ENCODE measurements at places on chromosomes 11 and 22.

DNA sequence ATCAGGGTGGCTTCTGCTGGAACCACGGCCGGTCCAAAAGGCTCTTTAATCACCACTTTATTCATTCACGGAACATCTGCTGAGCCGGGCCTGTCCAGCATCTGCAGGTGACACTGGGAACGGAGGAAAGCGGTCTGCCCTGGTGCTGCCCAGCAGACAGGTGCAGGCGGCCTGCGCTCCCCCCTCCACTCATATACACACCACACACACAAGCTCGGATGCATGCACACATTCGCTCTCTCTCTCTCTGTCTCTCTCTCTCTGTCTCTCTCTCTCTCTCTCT, 736.9 kb downstream of the BRD1 start:
- no peak for DNase-seq

- no peak for DNase-seq
These were observed 10.8 kb downstream of the CACNA1I start for GRCh38 chr22:39581303-39581702.

DNA sequence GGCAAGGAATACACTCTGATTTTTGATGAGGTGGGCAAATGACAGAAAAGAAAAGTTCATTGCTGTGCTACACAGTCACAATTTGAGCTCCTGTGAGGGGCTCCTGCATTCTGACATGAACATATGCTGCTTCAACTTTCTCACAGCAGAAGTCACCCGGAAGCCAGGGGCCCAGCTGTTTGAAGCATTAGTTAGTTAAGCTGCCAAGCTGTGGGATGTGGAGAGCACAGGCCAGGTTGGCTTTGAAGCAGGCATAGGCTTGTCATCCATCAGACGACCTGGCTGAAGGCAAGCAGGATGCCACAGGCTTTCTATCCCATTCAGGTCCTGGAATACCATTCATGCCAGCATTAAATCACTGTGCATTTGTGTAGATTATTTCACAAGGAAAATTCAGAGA, 63.1 kb downstream of the MTNR1B start:
- DNase-seq: no peak

DNA sequence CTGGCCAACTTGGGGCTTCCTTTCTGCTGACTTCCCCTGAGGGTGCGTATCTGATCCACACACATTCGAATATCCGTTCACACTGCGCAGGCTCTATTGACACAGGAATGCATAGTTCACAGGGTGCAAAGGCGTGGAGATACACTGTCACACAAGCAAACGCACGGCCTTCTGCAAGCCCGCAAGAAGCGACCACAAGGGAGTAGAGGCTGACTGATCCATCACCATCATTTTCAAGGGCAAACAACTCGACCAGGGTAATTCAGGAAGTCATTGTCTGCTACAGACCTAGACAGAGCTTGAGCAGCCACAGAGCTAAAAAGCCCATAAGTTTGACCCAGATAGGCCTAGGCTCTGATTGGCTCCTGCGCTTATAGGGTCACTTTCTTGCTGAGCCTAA, 392.3 kb downstream of the MN1 start:
- DNase-seq: no peak

DNA sequence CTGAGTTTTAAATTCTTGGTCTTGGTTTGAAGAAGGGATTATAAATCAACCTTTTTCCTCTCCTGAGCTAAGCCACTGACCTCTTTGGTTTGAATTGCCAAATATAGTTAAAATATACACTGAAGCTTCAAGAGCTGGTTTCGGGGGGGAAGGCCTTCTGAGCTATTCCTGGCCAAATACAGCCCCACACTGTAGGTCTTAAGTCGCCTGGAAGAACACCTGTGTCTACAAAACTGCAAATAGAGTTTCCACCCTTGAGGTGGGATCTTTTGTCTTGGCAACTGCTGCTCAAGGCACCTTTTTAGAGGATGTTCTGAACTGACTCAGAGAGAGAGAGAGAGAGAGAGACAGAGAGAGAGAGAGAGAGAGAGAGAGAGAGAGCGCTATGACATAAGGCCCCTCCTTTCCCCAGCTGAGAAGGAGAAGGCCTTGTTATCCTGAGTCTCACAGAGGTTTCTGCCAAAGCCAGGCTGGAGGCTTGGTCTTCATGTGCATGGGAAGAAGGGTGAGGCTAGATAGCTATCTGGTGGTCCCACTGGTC, 5.5 kb downstream of the ADM start:
- no peak for DNase-seq

- peak; percentile 36 for DNase-seq
These were observed 859.3 kb downstream of the BRD1 start for GRCh38 chr22:48968201-48968959.

- DNase-seq: no peak
These were observed 94.2 kb downstream of the PTPRJ start for GRCh38 chr11:48074425-48075181.

DNA sequence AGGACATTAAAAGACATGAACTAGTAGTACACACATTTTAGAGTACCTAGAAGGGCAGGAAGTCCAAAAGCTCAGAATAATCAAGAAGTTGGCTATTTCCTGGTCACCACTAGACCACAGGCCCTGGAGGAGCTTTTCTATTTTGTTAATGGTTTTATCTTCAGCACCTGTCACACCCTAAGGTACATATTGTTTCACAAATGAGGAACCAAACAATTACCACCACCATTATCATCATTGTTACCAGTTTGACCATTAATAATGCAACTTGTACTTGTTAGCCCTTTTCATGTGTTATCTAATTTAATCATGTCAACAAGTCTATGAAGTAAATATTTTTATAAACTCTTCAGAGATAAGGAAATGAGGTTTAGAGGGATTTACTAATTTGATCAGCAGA, 4.9 kb downstream of the MRPL48 start:
- DNase-seq: no peak

DNA sequence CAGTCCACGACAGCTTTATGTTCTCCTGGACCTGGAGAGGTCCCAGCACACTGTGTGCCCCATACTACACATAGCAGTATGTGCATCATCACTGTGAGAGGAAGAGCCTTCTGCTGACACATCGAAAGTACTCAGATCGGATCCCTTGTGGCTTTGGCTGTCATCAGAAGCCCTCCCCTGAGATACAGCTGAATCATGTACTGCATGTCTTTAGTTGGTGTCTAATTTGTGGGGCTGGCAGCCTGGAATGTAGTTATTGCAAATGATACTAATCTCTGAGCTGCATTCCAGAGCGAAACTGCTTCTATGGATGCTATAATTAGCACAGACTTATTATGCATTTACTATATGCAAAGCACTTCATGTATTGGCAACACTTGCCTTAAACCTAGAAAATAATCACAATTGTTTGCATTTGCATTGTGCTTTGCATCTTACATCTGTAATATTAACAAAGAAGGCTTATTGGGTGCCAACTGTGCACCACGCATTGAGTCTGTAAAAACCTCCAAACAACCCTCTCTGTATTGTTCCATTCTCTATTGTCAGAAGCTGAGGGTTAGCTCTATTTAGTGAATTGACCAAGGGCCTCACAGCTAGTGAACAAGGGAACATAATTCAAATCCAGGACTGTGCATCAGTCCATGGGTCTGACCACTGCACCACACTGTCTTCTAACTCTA, 89.2 kb upstream of the CRTAM start:
- peak; percentile 50 for DNase-seq

GRCh38 chr11:67606093-67606491, 644 bp upstream of the NDUFV1 start:
- no peak for DNase-seq

GRCh38 chr22:40426594-40427333, 56.4 kb downstream of the SGSM3 start:
- DNase-seq: no peak

DNA sequence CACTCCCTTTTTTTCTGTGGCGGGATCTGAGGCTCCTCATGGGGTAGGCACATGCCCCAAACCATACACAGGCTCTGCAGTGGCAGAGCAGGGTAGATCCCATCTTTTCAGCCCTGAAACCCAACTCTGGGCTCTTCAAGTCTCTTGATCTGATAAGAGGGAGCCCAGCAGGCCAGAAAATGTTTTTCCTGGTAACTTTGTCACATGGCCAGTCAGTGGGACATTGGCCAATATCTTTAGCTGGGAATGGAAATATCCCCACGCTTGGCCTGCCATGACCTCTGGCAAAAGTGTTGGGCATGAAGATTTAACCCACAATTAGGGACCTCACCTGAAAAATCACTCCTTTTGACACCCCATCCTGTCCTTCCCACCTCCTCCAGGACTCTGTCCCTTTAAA, 8.1 kb downstream of the INPP5J start:
- no peak for DNase-seq

DNA sequence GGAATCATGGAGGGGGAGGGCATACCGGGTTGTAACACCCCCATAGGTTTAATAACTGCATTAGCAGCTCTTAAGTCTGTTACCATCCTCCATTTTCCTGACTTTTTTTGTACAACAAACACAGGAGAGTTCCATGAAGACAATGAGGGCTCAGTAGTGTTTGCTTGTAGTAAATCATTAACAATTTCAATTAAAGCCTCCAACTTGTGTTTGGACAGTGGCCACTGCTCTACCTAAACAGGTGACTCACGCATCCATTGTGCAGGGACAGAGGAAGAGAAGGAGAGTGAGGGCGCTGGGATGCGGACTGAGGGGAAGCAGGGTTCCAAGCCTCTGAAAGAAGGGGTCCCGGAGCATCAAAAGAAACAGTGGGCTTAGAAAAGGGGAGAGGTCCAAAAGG, 21.3 kb upstream of the MTNR1B start:
- no peak for DNase-seq

- DNase-seq: no peak
These were observed 4.3 kb upstream of the TMEM132A start for GRCh38 chr11:60919956-60920355.

GRCh38 chr11:34339149-34340064, 18.4 kb downstream of the ABTB2 start:
- no peak for DNase-seq

DNA sequence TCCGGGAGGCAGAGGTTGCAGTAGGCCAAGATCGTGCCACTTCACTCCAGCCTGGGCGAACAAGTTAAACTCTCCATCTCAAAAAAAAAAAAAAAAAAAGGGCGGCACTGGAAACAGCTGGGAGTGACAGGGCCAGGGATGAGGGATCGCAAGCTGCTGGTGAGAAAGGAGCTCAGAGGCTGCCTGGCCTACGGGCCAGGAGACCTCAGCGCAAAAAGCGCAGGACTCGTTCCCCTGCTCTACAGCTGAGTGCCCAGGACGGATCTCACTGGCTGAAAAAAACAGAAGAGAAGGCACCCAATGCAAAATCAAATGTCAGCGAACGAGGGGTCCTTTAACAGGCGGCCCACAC, 650 bp upstream of the NUP50 start:
- DNase-seq: no peak
